ENCODE measurements at places on chromosomes 7 and 10.

DNA sequence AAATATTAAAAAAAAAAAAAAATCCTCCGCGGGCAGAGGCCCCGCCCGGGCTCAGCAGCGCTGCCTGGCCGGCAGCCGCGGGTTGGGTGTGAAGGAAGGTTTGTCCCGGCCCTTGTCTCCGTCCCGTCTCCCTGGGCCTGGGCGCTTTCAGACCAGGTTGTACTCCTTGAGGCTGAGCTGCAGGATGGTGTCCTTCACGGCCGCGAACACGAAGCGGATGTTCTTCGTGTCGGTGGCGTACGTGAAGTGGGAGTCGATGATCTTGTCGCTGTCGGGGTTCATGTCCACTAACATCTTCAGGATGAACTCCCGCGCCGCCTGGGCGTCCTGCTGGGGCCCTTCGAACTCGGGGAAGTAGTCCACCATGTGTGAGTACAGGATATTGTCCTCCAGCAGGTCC, 123.7 kb upstream of the KCTD7 start:
- DNase-seq: no peak

- no peak for DNase-seq
These were observed 19.1 kb upstream of the MTPAP start for GRCh38 chr10:30368065-30368718.

DNA sequence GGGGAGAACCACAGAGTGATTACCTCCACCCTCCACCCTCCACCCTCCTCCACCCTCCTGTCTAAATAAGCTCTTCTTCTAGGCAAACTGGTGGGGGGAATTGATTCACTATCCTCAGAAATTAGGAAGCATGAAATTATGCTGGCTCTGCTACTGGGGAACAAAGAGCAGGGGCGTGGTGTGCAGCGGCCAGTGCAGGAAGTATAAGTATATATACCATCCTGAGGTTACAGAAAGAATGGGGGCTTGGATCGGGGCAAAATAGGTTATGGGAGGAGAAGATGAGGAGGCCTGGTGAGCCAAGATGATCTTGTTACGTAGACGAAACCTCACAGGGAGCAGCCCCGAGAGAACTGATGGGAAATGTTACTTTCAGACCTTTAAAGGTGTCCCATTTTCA, 49.1 kb downstream of the SYPL1 start:
- no peak for DNase-seq

DNA sequence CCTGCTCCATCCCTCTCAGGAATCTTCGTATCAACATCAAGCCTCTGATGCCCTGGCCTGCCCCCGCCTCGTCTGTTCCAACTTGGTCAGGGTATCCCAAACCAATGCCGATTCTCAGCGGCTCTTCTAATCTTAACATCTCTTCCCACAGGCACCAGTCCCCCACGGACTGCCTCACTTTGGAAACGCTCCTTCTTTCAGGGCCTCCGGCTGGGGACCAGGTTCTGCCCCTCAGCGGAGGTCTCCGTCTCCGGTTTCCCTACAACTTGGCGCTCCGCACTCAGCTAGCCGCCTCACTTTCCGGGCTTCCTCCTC, 488 bp downstream of the ABCF2 start:
- no peak for DNase-seq

DNA sequence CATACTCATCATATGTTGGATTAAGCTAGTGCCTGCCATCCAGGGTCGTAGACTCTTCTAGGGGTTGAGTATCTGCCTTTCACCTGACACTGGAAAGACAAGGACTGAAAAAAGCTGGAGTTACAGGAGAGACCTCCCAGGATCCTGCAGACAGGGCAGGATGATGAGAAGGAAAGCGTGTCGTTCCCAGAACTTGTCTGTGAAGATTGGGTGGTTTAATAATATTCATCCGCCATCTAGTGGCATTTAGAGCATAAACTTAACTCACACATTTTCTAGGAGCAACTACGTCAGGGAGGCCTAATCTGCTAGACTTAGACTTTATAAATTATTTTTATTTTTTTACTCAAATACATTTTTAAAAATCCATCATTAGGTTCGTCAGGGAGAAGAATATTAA, 59.6 kb downstream of the ADRB1 start:
- DNase-seq: peak; percentile 51

DNA sequence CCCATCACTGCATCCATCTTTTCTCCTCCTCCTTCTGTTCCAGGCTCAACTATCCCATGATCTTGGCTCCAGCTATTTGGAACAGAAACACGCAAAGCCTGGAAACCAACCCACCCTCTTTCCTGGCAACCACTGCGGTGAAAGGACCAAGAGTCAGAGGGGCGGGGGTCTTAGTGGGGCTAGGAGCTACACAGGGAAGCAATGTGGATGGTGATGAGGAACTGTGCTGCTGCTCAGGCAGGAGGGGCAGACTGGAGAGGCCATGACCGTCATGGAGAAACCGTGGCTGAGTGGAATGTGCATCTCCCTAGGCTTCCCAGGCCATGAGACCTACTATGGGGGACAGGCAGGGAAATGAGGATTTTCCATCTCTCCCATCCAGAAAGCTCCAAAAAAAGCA, 25.6 kb downstream of the PLAC9 start:
- no peak for DNase-seq

DNA sequence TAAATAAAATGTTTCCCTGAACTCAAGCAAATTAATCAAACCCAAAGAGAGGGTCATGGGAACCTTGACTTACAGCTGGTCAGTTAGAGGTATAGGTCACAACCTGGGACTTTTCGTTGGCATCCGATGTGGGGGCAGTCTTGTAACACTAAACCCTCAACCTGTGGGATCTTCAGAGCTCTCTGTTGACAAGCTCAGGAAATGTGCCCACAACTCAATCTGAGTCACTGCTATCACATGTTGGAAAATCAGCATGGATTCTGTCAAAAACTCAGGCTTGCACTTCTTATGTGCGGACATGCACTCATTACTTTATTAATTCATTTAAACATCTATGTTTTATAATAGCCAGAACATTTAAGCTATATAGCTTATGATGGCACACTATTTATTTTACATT, 424.6 kb upstream of the SORCS1 start:
- DNase-seq: no peak

DNA sequence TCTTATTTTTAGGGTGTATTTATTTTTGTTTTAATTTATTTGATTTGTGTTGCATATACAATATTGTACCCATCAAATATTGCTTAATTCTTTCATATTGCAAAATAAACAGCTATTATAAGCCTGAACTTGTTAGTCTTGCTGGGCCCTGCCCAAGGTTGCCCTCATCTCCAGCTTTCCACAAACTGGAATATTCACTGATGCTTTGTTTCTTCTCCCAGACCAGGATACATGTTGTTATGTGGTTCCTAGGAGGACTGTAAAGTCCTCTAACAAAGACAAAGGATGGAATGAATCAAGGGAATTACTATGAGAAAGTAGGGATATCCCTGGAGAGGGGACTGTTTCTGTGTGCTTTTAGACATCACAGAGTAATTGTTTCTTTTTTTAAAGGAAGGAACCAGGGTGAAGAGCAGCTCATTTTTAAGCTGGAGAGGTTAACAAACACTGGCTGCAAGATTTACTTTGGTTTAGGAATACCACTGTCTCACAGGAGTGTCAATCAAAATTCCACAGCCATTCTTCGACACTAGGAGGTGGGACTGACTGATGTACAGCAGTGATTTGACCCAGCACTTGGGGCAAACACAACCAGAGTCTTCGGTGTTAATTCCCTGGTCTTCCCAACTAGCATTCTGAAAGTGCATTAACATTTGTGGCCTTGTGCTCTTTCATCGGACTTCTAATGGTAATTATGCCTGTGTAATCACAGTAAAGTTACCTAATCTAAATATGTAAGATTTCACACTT, 14.8 kb upstream of the CD36 start:
- no peak for DNase-seq

DNA sequence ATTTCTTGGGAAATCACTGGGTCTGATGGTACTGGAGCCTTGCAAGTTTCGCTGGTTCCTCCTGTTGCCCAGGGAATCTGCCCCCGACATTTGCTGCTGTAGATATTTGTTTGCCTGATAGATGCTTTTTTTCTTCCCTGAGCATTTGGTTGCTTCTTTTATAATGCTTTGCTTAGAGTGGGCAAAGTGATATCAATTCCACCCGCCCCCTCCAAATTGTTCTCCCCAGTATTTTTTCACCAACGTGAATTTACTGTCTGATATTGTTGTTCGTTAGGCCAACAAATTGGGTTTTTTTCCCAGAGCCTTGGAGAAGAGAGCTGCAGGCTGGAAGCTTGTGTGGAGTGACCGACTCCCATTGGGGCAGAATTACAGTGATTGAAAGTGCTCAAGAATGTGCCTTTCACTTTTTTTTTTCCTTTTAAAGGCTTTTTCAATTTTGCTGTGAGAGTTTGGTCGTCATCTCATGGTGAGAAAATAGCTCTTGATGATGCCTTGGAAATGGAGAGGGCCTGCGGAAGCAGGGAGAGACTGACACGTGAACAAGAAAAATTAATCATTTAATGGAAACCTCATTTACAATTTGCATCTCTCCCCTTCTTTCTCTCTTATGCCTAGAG, 2.5 kb downstream of the GRK5 start:
- DNase-seq: no peak

DNA sequence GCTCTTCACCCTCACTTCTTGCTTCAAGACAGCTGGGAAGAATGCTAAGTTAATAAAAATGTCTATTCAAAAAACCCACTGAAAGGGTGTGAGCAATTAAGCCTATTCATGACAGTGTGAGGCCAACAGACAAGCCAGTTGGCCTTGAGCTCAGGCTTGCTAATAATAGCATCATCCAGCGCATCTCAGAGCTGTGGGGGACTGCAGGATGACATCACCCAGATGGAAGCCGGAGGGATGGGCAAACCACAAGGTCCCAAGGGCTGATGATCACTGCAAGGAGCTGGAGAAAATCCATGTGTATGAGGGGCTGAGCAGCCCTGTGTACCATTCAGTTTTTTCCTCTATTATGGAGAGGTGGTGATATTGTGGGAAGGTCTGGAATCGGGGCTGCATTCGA, 770.4 kb downstream of the TNS3 start:
- no peak for DNase-seq

- no peak for DNase-seq
These were observed 24.2 kb downstream of the AGR2 start for GRCh38 chr7:16780596-16780995.

GRCh38 chr10:14124941-14125340, 205.8 kb downstream of the FRMD4A start:
- DNase-seq: no peak

GRCh38 chr7:156582591-156583123, 57.9 kb upstream of the RNF32 start:
- no peak for DNase-seq

DNA sequence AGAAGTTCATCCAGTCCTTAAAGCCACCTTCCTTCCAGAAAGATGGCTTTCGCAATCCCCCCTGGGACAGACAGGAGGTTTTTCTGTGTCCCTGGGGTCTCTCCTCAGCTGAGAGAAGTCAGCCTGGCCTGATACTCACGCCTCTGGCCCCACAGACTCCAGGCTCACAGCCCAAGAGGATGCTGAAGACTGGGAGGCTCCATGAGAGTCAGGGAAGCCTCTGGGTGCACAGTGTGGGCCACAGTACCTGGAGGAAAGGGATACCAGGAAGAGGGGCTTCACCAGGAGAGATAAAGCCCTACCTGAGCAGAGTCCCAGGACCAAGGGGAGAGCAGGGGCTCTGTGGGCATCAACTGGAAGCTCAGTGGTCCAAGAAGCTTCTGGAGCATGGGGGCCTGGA, 324.4 kb downstream of the GRID1 start:
- DNase-seq: no peak

DNA sequence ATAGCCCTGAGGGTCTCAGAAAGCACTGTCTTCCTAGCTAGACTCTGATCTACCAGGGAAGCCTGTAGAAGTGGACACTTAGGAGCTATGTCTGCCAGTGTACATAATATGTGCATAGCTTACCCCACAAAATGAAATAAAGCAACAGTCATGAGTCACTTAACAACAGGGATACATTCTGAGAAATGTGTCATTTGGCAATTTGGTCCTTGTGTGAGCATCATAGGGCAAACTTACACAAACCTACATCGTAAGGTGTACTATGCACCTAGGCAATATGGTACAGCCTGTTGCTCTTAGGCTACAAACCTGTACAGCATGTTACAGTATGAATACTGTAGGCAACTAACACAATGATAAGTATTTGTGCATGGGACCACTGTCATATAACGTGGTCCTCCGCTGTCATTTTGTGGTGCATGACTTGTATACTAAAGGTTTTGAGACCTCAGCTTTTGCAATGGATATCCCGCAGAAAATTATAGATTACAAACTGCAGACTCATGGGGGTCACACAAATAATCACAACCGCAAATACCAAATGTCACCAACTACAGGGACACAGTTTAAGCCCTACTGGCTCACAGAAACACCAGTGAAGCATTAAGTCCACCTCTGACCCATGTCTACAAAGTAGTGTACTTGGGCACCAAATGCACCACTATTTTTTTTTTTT, 1.7 kb downstream of the URGCP start:
- no peak for DNase-seq

DNA sequence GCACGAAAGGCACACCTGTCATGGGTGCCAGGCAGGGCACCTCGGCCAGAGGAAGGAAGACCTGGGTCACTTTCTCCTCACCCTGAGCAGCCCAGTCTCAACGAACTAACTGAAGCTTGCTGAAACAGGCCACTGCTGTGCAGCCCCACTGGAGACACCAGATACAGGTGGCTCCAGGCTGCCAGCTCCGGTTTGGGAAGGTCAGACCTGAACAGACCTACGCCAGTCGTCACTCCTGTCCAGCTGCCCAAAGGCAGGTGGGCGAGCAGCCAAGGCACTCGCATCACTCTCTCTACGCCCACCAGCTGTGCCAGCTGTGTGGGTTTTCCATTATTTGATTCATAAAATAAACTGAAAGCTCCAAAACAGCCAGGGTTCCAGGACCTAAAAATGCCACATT, 256.1 kb downstream of the ZMYND11 start:
- no peak for DNase-seq

- no peak for DNase-seq
These were observed 24.0 kb upstream of the EIF5AL1 start for GRCh38 chr10:79488336-79488735.

DNA sequence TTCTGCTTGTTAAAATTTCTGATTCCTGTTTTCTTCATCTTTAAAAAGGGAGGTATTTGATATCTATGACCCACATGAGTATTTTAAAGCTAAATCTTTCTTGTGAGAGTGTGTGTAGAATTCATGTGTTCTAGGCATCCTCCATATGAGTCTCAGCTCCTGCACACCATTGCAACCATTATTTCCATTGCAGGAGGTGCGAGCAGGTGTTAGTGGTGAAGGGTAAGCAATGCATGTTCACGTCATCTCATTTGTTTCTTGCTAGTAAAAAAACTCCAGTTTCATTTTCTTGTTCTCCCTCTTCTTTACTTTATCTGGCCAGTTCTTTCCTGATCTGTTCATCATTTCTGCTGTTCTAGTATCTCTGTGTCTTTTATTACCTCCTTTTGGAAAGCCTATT, 100.5 kb downstream of the ADRA2A start:
- no peak for DNase-seq
